GM12865 (cell line): ENCODE measurements at places on chromosomes 11 and 22.

- peak; percentile 33 for DNase-seq
Measured at GRCh38 chr11:32039149-32039548, 51.7 kb upstream of the RCN1 start.

DNA sequence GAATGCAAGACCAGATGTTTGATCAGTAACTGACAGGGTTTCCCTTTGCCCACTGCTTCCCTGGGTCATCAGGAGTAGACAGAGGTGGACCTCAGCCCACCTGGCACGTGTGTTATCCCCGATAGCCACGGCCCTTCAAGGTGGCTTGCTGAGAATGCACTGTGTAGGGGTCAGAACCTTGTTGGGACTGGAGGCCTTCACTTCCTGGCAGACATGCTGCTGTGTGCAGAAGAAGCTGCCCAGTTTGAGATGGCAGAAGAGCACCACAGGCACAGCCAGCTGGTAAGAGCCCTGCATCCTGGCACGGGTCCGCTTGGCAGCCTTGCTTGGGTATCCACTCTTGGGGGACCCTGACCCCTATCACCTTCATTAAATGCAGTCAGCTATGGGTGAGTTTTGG, 81.8 kb downstream of the SFI1 start:
- no peak for DNase-seq

GRCh38 chr11:10926801-10927211, 69.0 kb upstream of the ZBED5 start:
- DNase-seq: no peak

DNA sequence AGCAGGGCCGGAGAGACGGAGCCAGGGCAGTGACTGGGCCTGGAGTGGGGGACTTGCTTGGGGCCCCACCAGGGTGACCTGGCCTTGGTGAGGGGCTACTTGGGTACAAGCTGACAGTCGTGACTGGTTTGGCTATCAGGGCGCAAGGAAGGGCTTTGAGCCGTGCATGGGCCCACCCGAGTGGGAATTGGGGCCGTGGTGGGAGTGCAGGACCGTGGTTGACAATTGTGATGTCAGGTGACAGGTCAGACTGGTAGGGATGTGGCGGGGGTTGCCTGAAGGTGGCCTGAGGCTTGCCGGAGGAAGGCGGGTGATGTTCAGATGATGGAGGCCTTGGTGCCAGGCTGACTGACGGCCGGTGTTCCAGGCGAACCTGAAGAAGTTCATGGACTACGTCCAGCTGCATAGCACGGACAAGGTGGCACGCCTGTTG, 5.6 kb downstream of the SHANK3 start:
- DNase-seq: no peak

- peak; percentile 38 for DNase-seq
Measured at GRCh38 chr11:95256321-95256779, 25.3 kb upstream of the SESN3 start.
